ENCODE measurements at places on chromosomes 2 and 18. TPM values are rescaled to one million over a fixed set of nuclear protein-coding genes. Genes with fewer than 3 reads are reported as not detected.

DNA sequence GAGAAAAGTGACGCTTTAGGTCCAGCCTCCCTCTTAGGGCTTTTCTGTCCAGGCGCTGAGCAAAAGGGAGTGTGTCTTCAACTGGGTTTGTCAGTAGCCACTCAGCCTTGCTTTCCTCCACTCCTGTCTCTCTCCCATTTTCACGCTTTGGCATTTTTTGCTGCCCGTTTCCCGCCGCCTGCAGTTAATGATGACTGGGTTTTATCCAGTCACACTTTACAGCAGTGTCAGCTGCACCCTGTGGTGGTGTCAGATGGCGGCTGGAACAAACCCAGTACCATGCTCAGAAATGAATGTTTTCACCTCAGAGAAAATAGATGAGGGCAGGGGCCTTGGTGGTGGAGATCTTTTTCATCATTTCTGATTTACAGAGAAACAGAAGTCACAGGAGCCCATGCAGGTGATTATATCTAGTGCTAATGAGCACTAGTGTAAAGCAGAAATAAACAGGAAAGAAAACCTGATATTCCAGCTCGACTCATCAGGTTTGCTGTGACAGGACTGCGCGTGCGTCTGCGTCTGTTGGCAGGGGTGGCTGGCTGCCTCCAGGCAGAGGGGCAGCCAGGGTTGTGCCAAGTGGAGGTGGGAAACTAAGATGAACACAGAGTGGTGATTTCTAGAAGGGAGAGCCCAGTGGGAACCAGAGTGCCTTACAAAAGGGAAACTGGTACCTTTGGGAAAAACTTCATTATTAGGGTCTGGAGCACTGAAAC is 139.9 kb downstream of the TANC1 start:
- DNase-seq = no peak

DNA sequence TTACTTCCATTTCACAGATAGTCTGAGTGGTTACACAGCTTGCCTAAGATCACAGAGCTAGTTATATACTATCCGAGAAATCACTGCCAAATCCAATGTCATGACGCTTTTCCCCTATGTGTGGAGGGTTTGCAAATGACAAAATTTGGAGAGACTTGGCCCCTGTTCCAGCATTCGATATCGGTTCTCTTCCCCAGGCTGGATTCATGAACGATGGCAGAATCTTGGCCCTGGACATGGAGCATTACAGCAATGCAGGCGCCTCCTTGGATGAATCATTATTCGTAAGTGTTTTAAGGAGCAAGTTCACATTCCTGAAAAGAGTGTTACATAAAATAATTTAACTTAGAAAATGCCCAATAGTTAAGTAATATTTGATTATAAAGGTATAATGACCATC is 55.1 kb downstream of the AOX1 start:
- no peak for DNase-seq

DNA sequence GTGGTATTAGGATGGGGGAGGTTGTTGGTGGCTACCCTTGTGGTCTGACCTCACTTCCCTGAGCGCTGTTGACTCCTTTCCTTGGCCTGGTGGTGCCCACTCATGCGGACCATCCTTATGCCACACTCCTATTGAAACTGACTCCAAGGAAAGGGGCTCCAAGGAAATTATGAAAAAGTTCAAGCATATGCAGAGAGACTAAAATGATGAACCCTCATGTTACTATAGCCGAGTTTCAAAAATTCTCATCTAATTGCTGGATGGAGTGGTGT is 96.2 kb upstream of the STPG4 start:
- no peak for DNase-seq

DNA sequence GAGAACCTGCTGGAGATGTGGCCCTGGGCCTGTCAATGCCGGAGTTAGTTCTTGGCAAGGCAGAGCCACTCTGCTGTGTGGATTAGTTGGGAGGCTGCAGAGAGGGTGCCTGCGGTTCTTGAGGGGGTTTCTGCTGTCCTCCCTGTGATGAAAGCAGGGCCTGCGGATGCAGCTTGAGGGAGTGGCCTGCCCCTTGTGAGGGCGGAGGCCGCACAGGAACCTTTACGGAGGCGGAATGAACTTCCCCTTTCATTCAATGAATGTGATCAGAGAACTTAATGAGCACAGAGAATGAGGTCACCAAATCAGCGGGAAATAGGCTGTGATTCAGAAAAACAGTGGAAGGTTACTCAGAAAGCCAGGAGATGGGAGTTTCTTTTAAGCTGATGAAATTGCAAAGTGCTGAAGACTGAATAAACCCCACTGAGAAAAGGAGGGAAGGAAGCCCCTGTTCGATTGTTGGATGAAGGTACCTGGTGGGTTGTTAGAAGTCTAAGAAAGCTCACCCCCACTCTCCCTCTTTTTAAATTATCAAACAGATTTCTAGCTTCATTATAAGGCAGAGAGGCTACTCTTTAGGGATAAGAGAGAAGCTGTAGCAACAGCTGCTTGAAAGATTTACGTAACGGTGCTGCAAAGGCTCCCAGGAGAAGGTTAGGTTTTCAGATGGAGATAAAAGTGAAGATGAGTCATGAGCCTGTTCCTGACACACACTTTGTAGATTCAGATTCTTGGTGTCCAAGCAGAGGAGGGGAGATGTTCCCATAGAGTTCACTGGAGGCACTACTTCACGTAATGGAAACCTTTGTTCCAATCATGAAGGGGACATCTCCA is 47.4 kb downstream of the VWA3B start:
- DNase-seq = no peak

- no peak for DNase-seq
Observed at GRCh38 chr2:113877711-113878598, 11.9 kb upstream of the ACTR3 start.

- peak; percentile 43 for DNase-seq
Observed at GRCh38 chr2:24456599-24457556, 34.2 kb upstream of the NCOA1 start.

- no peak for DNase-seq
Observed at GRCh38 chr2:197322724-197323720, 12.4 kb upstream of the ANKRD44 start.

DNA sequence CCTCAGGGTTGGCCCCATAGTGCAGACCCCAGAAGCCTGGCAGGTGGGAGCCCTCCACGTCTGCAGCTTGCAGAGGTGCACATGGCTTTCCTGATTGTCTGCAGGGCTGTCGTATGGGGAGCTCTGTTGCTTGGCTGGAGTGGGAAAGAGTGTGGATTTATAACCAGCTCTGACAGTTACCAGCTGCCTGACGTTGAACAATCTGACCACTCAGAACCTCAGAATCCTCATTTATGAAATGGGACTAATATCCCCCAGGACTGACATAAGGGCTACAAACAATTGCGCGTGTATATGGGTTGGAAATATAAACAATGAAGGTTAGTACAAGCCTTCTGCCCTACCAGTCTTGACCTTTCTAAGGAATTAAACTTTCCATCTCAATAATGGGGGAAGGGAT is 13.9 kb upstream of the PXDN start:
- no peak for DNase-seq

- DNase-seq = no peak
Observed at GRCh38 chr2:24009680-24010476, at the start of gene MFSD2B. Gene MFSD2B, plus strand, starts transcription at chr2:24010085. Its CDS starts 12 bp downstream, at chr2:24010097.

DNA sequence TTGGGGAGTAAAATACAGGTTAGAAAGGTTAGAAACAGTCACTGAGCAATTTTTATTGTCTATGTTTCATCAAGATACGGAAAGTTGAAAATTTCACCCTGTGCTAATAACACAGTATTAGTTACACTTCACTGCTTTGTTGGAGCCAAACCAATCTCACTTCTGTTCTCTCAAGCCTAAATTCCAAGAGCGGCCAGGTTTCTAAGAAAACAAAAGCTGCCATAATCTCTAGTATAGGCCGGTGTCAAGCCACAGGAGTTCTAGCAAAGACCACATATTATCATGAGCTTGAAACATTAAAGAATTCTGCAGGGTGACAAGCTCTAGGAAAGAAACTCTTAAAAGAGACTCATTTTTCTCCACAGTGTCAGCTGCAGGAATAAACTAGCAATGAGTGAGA is 128.7 kb downstream of the TXNL1 start:
- no peak for DNase-seq

DNA sequence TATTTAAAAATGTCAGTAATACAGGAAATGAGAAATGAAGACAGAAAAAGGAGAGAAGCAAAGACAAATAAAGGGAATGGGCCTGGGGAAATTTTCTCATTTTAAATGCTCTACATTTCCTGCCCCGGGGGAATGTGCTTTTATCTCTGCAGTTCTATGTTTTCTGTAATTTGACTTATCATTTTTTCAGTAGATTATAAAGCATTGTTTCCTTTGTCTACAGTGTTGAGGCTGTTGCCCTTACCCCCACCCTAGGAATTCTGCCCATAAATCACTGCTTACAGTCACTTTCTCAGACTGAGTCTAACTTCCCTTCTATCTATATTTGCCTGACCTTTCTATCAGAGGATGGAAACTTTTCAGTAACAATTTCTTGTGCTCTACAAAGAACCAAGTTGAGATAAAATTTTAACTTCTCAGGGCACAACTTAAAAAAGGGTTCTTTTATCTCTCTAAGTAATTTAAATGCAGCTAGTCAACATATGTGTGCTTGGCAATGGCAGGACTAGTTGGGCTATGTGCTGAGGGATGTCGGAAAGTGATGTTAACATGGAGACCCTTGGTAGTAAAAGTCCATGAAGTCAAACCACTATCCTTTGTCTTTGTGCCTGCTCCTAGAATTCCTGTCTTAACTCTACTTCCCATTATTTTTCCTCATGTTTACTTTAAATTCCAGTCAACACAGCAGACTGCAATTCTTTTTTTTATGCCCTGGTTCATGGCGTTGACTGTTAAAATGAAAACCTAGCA is 146.5 kb upstream of the MMADHC start:
- DNase-seq = no peak

- DNase-seq = no peak
Observed at GRCh38 chr2:209471037-209471436, 47.2 kb downstream of the MAP2 start.

DNA sequence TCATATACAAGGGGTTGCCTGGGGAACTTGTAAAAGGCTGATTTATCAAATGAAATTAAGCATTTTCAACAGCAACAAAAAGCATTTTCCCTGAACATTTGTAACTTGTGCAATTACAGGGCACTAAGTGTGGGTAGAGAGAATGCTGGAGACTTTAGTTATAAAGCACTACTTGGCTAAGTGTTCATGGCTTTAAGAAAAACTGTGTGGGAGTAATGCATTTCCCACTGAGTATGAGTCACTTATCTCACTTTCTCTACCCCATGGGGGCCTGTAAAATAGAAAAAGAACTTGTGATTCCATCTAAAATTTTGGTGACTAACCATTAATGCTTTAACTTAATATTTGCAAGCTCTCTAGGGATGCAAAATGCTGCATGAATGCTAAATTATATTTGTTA is 193.4 kb downstream of the CCDC102B start:
- DNase-seq = no peak

DNA sequence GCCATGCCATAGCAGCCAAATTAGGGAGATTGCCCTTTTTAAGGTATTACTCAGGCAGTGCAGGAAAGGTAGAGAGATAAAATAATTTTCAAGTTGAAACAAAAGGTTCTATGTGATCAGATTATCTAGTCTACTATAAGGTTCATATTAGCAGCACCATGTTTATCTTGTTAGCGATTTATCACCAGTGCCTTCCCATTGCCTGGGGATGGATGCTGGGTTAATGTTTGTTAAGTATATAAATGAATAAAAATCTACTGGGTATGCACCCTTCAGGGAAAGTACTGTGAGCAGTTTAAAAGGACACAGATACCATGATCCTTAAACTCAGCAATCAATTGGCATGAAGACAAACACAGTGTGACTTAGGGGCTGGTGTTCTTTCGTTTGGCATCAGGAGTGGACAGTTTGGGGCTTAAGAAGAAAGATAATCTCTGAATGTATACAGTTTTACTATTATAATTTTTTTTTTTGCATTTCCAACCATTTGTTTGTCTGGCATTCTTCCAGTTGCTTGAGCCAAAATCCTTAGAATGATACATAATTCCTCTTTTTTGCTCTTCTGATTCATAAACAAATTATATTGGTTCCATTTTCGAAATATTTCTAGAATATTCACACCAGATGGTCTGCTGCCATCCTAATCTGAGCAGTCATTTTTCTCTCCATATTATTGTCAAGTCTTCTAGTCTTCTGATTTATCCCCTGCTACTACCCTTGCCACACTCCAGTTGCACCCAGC is 512.8 kb upstream of the SLC8A1 start:
- DNase-seq = no peak

- no peak for DNase-seq
Observed at GRCh38 chr2:68912732-68913131, 40.0 kb downstream of the GKN2 start.

GRCh38 chr2:62505109-62505749 is 766 bp downstream of the TMEM17 start:
- DNase-seq = no peak

- no peak for DNase-seq
Observed at GRCh38 chr2:220961143-220961860, 610.8 kb downstream of the EPHA4 start.

DNA sequence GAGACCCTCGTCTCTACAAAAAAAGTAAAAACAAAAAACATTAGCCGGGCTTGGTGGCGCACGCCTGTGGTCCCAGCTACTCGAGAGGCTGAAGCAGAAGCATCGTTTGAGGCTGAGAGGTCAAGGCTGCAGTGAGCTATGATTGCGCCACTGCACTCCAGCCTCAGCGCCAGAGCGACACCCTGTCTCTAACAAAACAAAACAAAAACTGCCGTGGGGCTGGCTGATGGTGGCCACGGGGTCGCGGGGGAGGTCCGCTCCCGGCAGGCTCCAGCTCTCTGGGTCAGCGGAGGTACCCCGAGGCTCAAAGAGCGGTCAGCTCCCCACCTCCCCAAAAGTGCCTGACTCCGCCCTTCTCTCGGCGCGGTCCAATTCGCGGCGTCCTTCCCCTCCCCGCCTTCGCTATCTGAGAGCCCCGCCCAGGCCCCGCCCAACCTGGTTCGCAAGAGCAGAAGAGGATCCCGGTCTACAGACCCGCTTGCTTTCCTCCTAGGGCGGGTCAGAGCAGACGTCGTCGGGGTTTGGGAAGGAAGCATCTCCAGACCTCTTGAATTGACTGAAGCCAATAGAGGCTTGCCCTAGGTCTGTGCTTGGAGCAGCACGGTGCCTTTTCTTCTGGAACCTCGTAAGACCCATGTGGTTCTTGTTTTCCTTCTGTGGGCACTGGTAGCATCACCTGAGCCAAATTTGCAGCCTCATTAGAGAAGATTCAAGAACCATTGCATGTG is 7.8 kb downstream of the RAX start:
- no peak for DNase-seq

DNA sequence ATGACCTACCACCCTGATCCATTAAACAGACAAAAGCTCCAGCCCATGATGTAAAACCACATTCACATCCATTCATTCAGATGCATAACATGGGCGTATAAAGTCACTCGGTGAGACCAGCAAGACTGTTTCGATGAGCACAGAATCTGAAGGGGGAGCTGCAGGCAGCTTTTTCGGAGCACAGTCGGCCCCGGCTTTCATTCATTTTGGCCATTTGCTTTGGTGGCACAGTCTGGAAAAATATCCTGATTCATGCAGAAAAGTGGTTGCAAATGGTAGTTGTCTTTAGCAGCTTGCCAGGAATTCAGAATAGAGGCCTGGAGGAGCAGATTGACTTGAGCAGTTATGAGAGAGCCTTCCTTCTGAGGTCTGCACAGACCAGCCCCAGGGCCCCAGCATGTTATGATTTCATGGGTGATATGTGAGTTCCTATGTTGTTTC is 11.2 kb downstream of the ARID5A start:
- DNase-seq = no peak

Gene TMEM200C
- total RNA-seq = 0.78 TPM

Gene GALR1
- total RNA-seq = 0.42 TPM

Gene METTL21A
- 7.4 TPM for total RNA-seq

Gene COL4A4
- 3.3 TPM for total RNA-seq

Gene RBFA
- total RNA-seq = 36.1 TPM

Gene MITD1
- total RNA-seq = 18.3 TPM

Gene CASP8
- 71.7 TPM for total RNA-seq

Gene SLC8A1
- 22.9 TPM for total RNA-seq

Gene EVX2
- not detected for total RNA-seq

Gene FAM228A
- total RNA-seq = 5.0 TPM

Gene RAX
- total RNA-seq = not detected

Gene RTP5
- total RNA-seq = not detected
